ENCODE measurements at places on chromosomes 7 and 10. TPM values are rescaled to one million over a fixed set of nuclear protein-coding genes. Genes with fewer than 3 reads are reported as not detected.

GATA3 gene
- polyA plus RNA-seq = 3.6 TPM

DNA sequence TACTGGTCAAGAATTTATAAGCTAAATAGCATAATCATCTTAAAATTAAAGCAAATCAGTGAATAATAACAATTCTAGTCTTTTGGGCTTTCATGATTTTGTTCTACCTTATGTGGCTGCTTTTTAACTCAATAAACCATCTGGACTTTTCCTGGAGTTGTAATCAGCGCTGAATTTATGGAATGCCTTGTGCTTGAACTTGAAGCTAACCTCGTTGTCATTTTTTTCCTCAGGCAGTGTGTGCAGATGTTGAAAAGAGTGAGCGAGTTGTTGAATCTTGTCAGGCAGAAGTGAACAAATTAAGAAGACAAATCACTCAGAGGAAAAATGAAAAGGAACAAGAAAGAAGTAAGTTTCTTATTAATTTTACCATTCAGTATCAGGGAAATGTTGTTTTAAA lies 29.5 kb downstream of the ABRAXAS2 start:
- no peak for DNase-seq

DNA sequence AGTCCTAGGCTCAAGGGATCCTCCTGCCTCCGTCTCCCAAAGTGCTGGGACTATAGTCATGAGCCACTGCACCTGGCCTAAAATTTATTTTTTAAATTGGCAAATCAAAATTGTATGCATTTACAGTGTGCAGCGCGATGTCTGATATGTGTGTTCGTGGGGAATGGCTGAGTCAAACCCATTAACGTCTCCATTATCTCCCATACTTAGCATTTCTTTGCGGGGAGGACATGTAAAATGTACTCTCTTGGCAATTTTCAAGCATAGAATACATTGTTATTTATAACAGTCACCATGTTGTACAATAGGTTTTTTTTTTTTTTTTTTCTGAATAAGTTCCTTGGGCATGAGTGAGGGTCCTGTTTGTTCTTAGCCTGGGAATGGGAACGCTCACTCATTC lies 3.8 kb downstream of the TMEM184A start:
- DNase-seq = no peak

GRCh38 chr10:35872671-35873070 lies 230.6 kb upstream of the FZD8 start:
- DNase-seq = no peak

GPR22 gene
- polyA plus RNA-seq = 0.12 TPM

HTR5A gene
- not detected for polyA plus RNA-seq

GRCh38 chr7:120254845-120255244 lies 18.1 kb upstream of the KCND2 start:
- no peak for DNase-seq

DNA sequence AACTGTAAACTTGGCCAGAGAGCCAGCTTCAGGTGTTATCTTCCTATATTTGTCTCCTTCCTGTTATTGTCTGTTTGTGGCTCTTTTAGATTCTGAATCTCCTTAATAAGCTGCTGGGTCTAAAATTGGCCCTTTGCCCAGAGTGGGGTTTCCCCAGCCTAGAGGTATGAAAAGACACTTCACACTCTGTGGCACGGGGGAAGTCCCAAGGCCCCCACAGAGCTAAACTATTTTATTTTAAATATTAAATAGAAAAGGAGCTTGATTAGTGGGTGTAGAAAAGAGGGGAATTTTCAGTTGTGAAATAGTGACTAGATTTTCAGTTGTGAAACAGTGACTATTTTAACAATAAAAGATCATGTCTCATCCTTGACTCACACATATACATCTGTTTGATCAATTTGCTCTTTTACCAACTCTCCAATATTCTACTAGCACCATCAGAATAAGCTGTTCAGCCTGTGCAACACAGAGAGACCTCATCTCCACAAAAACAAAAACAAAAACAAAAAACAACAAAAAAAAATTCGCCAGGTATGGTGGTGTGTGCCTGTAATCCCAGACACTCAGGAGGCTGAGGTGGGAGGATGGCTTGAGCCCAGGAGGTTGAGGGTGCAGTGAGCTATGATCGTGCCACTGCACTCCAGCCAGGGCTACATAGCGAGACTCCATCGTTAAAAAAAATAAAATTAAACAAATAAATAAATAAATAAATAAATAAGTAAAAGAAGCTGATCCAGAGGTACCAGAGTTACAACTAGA lies 24.9 kb upstream of the ADO start:
- no peak for DNase-seq

DNA sequence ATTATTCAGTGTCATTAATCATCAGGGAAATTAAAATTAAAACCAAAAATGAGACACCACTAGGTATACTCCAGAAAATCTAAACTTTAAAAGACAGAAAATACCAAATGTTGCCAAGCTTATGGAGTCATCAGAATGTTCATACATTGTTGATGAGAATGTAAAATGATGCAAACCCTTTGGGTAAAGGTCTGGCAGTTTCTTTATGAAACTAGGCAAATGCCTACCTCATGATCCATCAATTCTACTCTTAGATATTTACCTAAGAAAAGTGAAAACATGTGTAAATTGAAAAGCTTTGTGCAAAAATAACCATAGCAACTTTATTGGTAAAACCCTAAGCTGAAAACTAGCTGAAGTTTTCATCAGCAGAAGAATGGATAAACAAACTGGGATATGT lies 329.5 kb upstream of the MEOX2 start:
- DNase-seq = no peak

- no peak for DNase-seq
These were observed 212.6 kb downstream of the WDR37 start for GRCh38 chr10:1268831-1269230.

DNA sequence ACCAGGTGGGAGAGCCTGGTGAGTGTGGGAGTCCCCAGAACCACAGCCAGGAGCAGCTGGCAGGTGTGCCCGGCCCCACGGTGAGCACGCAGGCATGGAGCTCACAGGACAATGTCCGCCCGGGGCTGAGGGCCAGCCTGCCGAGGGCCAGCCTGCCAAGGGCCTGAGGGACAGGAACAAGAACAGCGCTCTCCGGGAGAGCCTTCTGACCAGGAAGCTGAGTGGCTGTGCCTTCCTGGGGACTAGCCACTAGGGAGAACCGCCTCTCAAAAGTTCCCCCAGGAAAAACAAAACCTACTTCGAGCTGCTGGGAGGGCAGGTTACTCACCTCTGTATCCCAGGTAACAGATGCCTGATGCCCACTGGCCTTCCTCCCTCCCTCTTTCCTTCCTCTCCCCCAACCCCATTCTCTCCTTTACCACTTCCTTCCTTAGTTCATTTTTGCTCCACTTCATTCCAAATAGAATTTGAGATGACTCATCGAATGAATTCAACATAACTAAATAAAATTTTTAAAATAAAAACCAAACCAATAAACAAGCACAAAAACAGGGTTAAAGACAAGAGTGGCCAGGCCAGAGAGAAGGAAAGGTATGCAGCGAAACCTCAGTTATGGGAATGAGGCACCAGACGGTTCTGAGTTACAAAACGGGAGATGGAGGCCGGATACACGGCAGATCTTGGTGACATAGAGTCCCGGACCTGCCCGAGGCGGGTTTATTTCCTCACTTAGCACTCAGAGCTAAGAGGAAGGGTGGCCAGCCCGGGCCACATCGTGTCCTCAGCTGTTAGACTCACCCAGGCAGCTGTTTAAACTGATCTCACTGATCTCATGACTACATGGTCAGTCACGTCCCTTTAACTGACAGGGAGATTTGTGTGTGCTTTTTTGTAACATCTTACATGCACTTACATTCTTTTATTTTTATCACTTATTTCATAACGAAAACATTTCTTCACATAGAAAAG lies 128.5 kb downstream of the TNS3 start:
- DNase-seq = no peak

DNA sequence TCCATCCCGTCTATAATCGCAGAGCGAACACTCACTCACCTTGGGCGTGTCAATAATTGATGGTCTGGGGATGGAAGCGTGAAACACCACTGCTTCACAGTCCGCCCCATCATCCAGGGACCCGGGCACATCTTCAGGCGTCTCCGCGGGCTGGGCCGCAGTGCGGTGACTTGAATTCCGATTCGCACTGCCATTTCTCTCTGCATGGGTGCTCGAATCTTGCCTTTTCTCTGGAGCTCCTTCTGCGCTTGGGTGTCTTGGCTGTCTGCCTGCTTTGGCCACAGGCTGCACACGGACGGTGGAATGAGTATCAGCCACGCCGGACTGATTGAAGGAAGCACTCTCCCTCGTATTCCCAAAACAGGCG lies 500 bp downstream of the FAM107B start:
- no peak for DNase-seq

- no peak for DNase-seq
These were observed 326.2 kb downstream of the RNLS start for GRCh38 chr10:88256886-88257285.

GRCh38 chr7:25913598-25914224 lies 238.3 kb upstream of the NFE2L3 start:
- DNase-seq = no peak

DNA sequence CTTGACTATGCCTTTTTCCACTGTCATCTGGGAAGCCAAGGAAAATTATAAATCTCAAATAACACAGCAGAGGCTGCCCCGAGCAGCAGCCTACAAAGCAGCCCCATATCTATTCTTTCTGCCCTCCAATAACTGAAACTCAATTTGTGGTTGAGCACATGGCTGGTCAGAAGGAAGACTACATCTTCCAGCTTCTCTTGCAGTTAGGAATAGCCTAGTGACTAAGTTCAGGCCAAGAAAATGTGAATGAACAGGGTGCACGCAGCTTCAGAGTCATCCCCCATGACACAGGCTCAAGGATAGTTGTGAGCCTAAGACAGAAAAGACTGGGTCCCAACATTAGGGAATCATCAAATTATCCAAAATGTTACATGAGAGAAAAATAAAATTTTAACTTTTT lies 42.3 kb downstream of the CHCHD3 start:
- DNase-seq = no peak

SFR1 gene
- 11.0 TPM for polyA plus RNA-seq

- no peak for DNase-seq
These were observed 292.5 kb upstream of the SEMA3C start for GRCh38 chr7:81211204-81211933.

DNA sequence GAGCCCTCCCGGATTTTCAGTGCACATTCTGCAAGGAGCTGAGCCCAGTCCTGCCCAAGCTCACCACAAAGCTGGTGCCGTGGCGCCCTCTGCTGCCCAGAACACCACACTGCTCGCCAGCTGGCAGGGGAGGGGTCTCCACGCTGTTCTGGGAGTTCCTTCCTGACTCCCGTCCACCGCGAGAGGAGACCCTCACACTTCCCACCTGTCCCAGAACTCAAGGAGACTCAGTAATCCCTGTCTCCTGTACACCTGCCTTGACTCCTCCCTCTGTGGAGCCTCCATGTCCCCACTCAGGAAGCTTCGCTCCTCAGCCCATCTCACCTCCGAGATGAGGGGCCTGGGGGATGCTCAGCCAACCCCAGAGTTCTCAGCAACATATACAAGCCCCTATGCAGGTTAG lies 11.3 kb downstream of the C10orf105 start:
- no peak for DNase-seq

HTR7 gene
- polyA plus RNA-seq = 1.3 TPM

Measured in left renal pelvis (tissue), 4 donors.